NCI-H2171 (cell line): ENCODE measurements at places on chromosomes 3 and 15.

DNA sequence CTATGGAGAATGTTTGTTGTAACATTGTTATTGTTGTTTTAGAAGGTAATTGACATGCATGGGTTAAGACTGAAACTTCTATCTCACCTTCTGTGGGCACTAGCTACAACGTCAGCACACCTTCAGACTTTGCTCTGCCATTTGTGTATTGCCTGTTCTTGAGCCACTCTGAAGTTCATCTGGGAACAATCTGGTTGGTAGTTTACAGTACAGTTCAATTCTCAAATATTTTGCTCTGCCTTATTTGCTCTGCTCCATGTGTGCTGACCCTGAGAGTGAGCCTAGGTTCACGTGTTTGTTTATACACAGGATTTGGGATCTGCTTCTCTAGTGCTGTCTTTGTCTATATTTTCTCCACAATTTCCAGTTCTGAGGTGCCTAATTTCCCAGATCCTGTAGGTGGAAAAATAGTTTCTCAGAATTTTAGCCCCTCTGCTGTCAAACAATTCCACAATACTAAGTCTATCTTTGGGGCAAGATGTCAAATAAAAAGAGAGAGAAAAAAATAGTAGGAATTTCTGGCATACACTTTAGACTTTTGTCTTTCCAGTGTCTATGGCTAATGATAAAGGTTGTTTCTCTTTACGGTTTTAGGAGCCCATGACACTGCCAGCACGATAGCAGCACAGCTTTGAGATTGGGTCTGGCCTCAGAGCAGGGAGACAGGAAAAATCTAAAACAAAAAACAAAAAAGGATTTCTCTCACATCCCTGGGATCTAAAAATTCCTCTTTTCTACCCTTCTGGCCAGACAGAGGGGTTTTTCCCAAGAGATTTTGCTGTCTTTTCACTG is 721.4 kb downstream of the VGLL3 start:
- DNase-seq: no peak

GRCh38 chr3:142680710-142681109 is 43.1 kb upstream of the TRPC1 start:
- no peak for DNase-seq

DNA sequence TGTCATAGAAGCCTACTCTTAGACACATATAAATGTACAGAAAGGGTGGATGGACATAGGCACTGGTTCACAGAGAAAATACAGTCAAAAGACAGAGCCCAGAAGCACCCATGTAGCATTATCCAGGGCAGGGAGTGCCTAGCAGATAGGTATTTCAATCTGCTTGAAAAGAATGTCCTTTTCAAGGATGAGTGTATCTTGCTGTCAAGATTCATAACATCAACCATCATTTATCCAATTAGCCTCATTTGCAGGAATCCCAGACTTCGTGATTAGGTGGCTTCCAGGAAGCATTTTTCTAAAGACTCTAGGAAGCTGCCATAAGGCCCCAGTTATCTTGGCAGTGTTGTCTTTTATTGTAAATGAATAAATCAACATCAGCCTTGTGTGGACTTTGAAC is 55.6 kb downstream of the SCN11A start:
- no peak for DNase-seq

DNA sequence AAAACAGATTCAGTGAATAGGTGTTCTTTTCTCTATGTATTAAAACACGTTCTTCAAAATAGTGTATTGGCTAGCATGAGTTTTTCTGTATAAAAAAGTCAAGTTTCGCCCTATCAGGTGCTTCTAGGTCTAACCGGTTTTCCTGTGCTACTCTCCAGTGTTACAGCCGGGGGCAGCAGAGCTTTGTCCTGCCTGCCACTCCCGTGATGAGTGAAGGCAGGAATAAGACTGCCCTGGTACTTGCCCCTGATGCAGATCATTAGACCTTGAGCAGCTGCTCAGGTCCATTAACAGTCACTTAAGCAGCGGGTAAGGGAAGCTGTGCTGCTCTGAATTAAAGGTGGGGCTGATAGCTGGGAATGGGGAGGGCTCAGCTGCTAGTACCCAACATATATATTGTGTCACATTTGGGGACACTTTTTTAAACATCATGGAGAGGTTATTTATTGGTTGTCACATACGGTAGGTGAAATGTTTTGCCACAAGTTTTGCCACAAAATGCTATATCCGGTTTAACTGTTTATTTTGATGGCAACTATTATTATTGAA is 1.3 kb upstream of the UNC13C start:
- DNase-seq: no peak

DNA sequence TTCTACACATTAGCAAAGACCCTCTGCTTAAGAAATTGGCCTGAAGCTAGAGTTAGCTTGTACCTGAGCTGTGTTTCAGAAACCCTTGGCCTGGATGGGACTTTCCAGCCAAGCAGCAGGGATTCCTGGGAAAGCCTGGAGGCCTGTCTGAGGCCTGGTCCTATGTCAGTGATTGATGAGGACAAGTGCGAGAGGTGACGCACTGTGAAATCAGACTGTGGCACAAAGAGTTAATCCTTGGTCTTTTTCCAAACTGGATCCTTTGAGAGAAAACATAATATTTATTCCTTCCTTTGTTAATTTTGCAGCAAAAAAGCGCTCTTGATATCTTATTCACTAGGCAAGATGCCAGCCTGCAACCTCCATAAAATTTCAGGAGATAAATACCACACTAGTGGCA is 225.0 kb upstream of the ATP11B start:
- no peak for DNase-seq

DNA sequence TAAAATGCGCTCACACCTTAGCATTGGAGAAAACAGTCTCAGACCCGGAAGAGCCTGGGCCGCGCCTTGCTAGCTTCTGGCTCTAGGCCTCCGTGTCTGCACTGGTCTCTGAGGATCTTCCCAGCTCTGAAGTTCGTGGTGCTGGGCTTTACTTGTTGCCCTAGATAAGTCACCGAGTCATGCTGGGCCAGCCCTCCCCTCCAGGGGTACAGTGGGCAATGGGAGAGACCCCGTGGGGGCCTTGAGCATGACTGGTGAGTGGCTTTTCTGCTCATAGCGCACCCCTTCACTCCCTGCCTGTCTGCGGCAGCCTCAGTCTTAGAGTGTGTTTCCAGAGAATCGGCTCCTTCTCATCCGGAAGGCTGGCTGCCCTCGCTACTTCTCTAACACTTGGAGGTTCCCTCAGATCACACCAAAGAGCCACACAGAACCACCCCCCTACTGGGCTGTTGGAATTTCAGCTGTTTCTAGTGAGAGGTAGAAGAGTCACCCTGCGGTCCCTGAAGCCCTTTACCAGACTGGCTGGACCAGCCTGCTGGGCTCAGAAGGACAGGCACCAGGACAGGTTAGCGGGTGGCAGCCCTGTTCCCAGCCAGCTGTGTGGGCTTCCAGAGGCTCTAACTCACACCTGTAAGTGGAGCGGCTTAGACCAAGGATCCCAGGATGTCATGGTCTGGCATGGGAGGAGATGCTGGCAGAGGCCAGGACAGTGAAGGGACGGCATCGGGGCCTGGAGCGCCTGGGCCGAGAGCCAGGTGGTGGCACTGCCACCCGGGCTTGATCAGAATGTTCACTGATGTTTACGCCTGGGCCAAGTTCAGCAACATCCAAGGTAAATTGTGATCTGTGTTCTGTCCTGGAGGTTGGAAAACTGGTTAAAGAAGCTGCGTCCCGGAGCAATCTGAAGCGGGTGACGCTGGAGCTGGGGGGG is 17.9 kb downstream of the ALDH1A3 start:
- DNase-seq: no peak

DNA sequence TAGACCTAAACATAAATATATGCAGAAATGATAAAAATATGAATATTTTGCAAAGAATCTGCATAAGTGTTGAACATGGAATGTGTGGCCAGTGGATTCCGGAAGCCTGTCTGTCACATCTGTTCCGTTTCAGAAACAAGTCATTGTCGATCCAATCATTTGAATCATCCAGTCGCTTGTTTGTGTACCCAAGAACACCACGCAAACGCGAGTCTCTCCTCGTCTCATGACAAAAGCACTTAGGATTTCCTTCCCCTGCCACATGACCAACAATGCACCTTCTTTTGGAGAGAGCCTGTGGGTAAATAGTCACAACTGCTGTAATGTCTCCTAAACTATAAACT is 80.2 kb downstream of the FMN1 start:
- DNase-seq: no peak

DNA sequence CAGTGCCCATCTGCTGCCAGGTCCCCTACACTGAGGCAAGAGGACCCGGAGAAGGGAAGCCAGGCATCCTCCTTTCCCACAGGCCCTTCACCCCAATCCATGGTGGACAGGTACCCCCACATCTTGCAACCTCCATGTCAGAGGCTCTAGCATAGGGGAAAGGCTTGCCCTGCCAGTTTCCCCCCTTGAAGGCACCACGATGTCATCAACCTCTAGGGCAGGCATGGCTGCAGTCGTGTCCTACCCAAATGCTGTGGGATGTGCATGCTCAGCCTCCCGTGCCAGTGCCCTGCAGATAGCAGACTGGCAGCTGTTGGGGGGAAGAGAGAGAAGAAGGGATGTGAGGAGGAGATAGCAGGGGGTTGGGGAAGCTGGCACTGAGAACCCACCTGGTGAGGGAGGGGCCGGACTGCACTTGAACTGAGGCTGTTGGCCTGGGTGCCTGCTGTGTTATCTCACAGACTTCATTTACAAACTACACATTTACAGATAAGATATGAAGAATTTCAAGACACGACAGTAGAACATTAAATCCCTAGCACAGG is 197.5 kb downstream of the ADAMTS9 start:
- no peak for DNase-seq
